Neural progenitor cell (in vitro differentiated cells): ENCODE measurements at places on chromosomes 13 and 19. TPM values are rescaled to one million over a fixed set of nuclear protein-coding genes. Genes with fewer than 3 reads are reported as not detected.

DNA sequence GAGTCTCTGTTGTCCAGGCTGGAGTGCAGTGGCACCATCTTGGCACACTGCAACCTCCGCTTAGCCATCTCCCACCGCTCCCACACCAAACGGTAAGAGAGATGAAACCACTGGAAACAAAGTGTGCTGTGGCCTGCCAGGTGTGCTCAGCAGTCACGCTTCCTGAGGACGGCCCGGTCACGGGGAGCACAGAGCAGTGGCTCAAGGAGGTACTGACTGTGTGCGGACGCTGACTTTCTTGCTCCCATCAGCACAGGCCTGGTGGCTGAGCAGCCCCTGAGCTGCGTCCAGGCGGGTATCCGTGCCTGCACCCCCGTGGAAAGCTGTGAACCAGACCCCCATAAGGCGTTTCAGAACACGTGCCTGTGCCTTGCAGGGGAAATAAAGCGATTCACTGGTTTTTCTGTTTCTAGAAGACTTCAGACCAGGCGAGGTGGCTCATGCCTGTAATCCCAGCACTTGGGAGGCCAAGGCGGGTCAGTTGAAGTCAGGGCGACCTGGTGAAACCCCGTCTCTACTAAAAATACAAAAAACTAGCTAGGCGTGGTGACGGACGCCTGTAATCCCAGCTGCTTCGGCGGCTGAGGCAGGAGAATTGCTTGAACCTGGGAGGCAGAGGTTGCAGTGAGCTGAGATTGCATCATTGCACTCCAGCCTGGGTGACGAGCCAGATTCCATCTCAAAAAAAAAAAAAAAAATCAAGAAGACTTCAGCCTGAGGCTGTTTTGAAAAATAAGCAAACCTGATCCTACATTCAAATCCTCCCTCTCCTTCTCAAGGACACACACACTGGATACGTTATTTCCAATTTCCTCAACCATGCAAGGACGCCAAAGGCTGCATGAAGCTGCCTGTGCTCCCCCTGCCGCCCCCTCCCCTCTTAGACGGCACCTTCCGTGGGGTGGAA is 25.5 kb downstream of the ADPRHL1 start:
- peak; percentile 1 for DNase-seq

Gene ZNF132
- 1.0 and 1.4 TPM in 2 replicates for total RNA-seq

Gene SIGLEC5
- not detected in 2 replicates for total RNA-seq

DNA sequence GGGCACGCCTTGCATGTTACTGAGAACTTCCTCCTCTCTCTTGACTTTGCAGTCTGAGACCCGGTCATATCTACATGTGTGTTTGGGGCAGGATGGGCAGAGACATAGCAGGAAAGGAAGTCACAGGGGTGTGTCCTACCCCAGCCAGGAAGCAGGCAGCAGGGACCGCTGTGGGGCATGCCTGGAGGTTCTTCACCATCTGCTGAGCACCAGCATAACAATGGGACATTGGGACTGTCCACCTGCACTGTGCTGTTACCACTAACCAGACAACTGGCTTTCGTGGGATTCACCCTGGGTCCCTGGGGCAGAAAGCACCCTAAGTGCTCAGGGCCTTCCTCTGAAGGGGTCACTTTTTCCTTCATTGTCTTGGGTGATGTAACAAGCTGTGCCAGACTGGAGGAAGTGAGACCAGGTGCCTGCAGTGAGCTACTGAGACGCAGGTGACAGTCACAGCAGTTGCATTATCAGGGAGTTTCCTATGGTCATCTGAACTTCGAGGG is 2.6 kb upstream of the HAUS5 start:
- DNase-seq = no peak

DNA sequence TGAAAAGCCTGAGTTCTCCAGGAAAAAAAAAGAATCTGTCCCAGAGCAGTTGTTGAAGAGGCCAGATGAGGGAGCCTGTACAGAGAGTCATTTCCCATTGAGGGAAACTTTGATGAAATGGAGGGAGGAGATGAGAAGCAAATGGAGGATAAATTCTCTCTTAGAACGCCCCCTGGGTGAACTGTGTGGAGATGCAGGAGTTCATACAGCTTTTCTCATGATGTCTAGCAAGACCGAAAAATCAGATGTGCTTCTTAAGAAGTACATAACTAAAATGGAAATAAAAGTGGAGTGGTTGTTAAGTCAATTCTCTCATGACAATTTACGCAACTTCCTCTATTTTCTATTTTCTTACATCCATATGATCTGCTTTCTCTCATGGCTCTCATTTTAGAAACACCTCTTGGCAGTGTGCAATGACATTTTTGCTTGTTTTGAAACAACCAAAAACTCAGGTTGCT is 1263.1 kb downstream of the PCDH9 start:
- DNase-seq = peak; percentile 53
